ENCODE measurements at places on chromosomes 2 and 18.

DNA sequence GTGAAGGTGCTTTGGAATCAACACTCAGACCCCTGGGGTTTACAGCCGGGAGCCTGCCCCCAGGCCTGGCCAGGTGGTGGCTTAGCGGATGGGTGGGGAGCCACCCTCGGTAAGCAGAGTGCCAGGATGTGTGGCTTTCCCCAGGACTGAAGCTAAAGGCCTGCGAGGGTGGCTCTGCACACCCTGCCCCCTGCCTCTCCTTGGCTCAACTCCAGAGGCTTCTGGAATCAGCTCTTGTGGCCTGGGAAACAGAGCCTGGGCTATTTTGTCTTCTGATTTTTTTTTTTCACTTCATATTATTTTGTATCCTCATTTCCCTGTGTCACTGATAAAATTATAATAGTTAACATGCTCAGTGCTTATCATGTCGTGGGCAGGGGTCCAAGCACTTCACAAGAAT, 79.8 kb downstream of the RHOB start:
- DNase-seq: no peak

DNA sequence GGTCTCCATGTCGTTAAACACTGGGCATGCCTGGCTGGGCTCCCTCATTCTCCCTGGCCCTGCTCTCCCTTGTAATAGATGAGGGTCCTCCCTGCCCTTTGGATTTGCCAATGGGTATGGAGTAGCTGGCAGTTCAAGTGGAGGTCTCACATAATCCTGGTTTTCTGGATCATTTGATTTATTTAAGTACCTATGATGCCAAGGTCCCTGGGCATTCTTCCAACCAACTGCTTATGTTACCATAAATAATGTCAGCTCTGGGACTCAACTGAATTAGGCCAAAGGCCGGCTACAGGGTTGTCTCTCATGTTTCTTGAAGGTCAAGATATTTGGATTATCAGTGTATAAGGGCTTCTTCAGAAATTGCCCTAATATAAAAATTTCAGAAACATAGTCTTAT, 104.9 kb upstream of the LYPD6 start:
- no peak for DNase-seq

DNA sequence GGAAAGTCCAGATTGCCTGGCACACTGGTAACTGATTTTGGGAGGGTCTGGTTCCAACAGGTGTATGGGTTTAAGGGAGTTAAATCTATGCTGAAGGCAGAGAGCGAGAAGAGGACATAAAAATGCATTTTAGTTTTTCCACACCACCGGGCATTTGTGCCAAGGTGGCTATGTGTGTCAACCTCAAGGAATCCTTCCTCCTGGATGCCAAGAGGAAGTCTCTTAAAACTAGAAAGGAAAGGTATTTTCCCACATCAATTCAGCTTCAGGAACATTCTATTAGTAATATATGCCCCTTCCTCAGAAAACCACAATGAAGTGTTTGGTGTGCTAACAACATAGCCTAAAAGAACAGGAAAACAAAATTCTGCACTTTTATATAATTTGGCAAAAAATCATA, 5.4 kb upstream of the GAREM1 start:
- DNase-seq: no peak

- DNase-seq: no peak
These were observed 161.0 kb downstream of the HDAC4 start for GRCh38 chr2:239239607-239240413.

DNA sequence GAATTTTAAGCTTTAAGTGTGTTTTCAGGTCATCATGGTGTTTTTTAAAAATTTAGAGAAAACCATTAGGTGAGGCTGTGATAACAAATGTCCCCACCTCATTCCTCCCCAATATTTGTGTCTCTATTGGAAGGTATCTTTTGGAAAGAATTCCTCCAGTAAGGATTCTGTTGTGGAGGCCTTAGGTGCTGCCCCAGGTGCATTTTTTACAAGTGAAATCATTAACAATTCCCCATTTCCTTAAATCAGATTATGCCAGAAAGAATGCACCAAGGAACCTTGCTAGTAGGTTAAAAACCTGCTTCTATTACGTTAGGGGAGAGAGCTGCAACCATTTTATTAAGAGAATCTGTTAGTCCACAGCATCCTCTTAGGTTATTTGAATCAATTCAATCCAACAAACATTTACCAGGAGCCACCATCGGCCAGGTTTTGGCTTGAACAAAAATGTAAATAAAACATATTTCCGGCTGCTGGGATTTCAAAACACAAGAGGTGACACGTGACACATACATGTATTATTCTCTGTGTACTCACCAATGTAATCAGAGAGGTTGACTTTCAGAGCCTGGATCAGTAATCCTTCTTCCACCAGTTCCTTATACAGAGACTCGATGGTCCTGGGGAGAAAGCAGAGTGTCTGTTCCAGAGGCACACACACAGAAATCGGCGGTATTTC, 112.5 kb upstream of the ASB18 start:
- no peak for DNase-seq

- DNase-seq: no peak
These were observed 56.4 kb upstream of the NFATC1 start for GRCh38 chr18:79339094-79339908.

DNA sequence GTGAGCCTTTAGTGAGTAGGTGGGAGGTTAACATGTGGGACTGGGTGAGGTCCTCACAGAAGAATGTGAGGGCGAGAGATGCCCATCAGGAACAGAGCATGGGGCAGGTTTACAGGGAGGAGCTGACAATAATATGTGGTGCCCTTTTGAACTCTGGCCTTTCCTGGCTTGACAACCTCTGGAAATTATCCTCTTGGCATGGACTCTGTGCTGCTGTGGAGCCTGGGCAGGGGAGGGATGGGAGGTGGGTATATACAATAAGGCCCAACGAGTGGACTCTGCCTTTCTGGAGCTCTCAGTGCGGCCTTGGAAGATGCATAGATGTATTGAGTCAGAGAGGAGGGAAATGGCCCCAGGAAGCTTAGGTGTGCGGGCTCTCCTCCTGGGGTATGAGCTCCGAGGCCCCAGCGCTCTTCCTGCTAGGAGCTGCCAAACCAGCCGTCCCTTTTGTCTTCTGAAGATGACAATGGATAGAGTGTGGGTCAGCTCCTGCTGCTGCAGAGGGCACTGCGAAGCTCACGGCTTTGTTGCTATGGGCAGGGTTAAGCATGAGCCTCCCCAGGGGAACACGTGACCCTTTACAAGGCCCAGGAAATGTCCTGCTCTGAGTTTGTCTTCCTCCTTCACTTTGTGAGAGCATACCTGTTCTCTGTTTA, 8.7 kb upstream of the PSD4 start:
- DNase-seq: no peak

DNA sequence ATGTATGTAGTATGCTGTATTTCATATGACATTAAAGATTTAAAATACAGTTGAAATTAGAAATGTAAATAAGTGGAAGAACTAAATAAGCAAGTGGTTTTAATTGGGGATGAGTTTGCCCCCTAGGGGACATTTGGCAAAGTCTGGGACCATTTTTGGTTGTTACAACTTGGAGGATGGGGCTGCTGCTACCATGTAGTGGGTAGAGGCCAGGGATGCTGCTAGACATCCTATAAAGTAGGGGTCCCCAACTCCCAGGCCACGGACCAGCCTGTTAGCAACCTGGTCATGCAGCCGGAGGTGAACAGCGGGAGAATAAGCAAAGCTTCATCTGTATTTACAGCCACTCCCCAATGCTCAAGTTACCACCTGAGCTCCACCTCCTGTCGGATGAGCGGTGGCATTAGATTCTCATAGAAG, 27.9 kb upstream of the ASNSD1 start:
- DNase-seq: no peak

GRCh38 chr2:422676-423435, 135.0 kb upstream of the ALKAL2 start:
- no peak for DNase-seq

GRCh38 chr2:181077128-181077709, 96.8 kb downstream of the UBE2E3 start:
- DNase-seq: peak; percentile 37

- no peak for DNase-seq
These were observed 1152.9 kb downstream of the RPIA start for GRCh38 chr2:89844221-89844943.

DNA sequence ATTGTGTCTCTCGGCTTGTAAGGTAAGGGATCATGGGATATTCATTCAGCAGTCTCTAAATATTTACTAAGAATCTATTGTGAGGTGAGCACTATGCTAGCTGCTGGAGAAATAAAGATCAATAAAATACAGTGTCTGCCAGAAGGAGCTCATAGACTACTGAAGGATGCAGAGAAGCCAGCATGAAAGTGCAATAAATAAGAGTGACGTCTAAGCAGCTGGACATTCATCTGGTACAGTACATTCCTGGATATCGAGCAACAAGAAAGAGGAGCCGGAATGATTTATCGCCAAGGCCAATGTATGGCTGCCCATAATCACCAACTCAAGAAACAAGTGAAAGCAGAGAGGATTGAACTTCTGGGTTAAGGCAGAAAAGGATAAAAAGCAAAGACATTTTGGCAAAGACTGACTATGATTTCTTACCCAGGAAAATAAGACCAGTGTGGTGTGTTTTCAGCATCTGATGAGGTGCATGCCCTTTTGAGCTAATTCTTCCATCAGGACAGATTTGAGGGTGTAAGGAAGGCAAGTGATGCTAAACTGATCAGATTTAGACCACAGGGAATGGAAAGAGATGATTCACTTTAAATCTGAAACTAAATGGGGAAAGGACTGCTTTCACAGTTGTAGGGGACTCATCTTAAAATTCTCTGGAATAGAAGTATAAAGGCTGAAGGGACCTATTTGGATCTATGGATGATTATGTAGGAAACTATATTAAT, 18.7 kb upstream of the LMAN1 start:
- DNase-seq: no peak

DNA sequence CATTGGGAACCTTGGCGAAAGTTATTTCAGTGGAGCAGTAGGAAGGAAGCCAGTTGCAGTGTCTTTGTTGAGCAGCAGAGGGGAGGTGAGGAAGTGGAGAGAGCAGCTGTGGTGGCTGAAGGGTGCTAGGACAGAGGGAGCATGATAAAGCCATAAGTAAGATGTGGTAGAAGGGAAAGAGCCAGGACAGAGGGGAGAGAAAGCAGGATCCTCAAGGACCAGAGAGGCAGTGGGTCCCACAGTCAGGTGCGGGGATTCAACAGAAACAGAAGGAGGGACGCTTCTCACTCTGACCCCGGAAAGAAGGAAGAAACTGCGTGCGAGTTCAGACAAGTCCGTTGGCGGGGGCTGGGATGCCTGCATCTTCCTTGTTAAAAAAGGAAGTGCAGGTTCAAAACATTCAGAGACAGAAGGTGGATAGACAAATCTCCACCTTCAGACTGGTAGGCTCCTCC, at the start of gene CXCR2:
Gene CXCR2 (plus strand): TSS at position 403 of the 455 bp plus-strand sequence. CDS start 8,774 bp downstream, outside the sequence.
- DNase-seq: no peak

GRCh38 chr18:46672062-46672970, 15.3 kb upstream of the LOXHD1 start:
- no peak for DNase-seq

DNA sequence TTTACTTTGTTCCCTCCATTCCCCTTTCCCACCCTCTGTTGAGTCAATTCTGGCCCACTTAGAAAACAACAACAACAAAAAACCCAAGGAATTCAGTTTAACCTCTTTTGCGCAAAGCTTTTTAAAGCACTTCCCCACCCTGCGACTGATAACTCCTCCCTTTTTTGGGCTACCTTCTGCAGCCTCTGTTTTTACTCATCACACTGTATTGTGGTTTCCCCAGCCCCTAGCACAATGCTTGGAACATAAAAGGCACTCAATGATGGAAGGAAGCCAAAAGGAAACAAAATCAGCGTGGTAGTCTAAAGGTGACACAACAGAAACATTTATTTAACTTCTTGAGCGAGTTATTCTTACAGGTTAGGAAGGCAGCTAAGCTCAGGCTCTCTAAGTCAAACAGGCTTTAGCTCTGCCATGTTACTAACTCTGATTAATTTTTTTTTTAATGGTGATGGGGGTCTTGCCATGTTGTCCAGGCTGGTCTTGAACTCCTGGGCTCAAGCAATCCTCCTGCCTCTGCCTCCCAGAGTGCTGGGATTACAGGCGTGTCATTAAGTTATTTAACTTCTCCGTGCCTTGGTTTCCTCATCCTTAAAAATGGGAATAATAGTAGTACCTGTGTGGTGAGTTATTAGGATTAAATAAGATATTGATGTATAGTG, 1.3 kb downstream of the CEP68 start:
- peak; percentile 35 for DNase-seq

- DNase-seq: no peak
These were observed 174.1 kb downstream of the SMAD7 start for GRCh38 chr18:48776641-48777025.

- DNase-seq: no peak
These were observed 198.0 kb upstream of the CCDC150 start for GRCh38 chr2:196441527-196441926.

GRCh38 chr2:103445347-103445746, 683.5 kb downstream of the TMEM182 start:
- DNase-seq: no peak

DNA sequence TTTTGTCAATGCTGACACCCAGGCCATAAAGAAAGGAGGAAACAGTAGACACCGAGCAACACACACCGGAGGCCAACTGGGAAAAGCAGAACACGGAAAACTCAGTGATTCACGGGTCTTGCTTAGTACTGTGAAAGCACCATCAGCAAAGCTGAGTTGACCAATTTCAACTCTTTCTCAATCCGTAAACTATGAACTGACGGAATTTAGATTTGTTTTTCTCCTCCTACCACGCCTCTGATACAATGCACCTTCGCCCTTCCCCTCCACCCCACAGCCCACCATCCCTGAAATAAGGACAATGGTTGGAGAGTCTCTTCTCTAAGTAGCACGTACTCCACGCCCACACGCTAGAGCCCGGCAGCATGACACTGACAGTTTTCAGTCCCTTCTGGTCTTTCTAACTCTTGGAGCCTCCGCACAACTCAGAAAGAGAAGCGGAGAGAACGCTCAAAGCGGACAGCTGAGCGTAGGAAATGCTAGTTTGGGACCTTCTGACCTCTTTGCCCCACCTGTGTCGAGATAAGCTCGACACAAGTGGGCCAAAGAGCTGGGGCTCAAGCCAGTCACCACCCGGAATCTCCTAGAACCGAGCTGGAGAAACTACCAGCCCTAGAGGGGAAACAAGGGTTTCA, 669 bp downstream of the LNPK start:
- DNase-seq: peak; percentile 11

DNA sequence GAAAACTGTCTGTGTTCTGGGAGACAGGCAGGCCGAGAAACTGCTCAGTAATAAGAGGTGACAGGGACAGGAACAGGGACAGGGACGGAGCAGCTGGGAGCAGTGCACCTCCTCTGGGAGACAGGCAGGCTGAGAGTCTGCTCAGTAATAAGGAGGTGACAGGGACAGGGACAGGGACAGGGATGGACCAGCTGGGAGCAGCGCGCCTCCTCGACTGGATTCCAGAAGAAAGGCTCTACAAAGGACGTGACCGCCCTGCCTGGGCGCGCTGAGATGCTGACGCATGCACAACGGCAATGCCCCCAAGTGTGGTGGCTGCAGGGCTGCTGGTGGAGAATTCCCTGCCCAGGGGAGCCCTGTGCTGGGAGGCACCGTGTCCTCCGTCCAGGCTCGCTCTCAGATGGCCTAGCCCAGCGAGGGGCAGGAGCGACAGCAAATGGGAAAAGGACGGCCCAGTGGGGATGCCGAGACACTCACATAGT, 44.2 kb upstream of the PXDN start:
- no peak for DNase-seq

Measured in T-helper 2 cell (primary cell).